GM12892 (cell line): ENCODE measurements at places on chromosomes 6 and 20.
A peak's percentile ranks its signal among the peaks of the same experiment; 100 is the strongest.

- no peak for DNase-seq
Measured at GRCh38 chr20:23305098-23305497, 45.5 kb upstream of the NXT1 start.

DNA sequence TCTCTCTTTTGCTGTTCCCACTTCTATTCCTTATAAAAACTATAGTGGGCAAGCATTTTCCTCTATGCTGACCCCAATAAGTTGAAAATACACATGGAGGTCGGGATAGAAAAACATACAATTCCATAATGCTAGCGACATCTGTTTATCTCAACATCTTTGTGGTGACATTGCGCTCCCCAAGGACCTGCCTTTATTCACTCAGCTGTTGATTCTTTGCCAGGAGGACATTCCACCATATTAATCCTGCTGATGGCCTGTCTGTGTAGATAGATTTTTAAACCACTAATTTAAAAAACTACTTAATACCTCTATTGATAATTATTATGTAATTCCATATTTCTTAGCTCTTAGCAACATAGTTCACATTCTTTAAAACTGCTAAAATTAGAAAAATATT lies 555.3 kb upstream of the MAP3K7 start:
- no peak for DNase-seq

- no peak for DNase-seq
Measured at GRCh38 chr6:106974336-106974998, at the start of gene CD24. Gene CD24 (minus strand): TSS chr6:106974729. CDS start chr6:106974646, 83 bp downstream.

GRCh38 chr20:37282556-37282955 lies 6.9 kb upstream of the MANBAL start:
- no peak for DNase-seq

DNA sequence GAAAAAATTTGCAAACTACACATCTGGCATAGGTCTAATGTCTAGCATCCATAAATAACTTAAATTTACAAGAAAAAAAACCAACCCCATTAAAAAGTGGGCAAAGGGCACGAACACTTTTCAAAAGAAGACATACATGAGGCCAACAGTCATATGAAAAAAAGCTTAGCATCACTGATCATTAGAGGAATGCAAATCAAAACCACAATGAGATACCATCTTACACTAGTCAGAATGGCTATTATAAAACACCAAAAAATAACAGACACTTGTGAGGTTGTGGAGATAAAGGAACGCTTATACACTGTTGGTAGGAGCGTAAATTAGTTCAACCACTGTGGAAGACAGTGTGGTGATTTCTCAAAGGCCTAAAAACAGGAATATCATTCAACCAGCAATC lies 33.7 kb upstream of the EPB41L2 start:
- no peak for DNase-seq

DNA sequence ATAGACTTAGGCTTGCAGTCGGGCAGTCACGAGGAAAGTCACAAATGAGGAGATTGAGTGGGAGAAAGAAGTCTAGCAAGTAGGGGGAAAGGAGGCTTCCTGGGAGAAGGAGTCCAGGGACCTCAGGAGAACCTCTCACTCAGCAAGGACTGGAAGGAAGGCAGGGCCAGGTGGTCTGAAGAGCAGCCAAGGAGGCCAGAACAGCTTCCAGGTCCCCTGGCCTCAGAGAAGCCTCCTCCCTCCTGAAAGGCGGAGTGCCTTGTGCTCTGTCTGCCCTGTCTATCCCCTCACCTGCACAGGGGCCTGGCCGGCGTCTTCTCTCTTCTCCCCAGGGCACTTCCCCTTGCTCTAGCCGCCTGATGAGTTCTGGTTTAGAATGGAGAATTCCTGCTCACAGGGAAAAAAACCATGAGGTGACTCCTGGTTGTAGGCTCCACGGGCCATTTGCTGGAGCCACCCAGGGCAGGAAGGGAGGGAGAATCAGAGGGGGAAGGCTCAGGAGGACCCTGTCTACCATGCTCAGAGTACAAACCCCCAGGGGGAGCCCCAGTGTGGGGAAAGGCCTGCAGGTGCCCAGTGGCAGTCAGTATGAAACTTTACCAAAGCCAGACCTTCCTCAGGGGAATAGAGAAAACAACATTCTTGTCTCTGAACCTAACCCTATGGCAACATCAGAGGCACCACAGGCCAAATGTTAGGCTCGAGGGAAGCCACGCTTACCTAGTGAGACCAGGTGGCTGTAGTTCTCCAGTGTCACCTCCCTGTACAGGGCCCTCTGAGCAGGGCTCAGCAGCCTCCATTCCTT lies 11.2 kb downstream of the ZNF337 start:
- no peak for DNase-seq

GRCh38 chr6:108193835-108194234 lies 28.0 kb downstream of the NR2E1 start:
- no peak for DNase-seq

- peak; percentile 40 for DNase-seq
Measured at GRCh38 chr6:2733324-2733723, 17.4 kb downstream of the MYLK4 start.

DNA sequence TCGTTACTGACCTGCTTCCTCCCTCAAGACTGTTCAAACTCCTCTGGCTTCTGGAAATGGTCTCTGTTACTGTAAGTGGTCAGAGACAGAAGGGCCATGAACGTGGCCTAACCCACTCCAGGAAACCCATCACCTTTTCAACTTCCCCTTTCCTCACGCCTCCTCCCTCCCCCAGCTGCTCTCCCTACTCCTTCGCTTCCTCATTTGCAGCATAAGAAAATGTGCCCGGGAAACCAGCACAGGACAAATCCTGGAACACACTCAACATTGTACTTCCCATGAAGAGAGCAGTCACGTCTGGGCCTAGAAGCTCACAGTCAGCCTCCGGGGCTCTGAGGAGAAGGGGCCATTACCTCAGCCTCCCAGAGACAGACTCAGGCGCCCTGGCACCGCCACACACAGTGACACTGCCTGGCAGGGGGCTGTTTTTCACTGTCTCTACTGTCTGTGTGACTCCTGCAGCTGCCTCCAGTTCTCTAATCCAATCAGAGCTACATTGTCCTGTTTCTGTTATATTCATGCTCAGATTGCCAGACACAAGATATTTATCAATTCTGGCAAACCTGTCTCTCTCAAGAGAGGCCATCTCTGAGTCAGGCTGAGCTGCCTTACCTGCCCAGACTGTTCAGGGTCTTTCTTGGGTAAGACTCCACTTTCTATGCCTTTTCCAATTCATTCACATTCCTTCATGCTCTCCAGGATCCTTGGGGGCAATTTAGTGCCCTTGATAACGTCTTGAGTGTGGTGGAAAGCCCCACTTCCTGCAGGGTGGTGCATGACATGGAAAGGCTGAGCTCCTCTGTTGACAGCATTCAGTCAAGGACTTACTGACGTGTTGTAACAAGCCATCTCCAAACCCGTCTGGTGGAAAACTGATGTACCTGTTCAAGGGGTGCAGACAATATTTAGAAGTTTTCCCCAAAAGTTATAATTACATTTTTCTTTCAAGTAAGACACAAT lies 242.2 kb downstream of the HIVEP2 start:
- DNase-seq = no peak

DNA sequence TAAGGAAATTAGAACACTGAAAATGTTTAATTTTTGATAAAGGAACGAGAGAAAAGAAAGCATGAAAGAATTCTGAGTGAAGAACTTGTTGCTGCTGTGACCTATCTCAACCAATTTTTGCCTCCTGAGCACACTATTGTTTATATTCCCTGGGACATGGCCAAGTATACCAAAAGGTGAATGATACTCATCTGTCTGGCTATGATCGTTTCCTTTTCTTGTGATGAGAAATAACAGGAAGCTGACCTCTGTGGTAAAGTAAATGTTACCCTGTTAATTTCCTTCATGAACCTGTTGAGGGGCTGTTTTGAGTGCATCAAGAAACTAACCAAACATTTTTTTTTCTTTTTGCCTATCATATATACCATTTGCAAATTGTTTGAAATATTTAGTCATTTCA lies 69.1 kb downstream of the FIG4 start:
- no peak for DNase-seq

GRCh38 chr6:68638230-68638900 lies 3.3 kb downstream of the ADGRB3 start:
- DNase-seq = no peak

DNA sequence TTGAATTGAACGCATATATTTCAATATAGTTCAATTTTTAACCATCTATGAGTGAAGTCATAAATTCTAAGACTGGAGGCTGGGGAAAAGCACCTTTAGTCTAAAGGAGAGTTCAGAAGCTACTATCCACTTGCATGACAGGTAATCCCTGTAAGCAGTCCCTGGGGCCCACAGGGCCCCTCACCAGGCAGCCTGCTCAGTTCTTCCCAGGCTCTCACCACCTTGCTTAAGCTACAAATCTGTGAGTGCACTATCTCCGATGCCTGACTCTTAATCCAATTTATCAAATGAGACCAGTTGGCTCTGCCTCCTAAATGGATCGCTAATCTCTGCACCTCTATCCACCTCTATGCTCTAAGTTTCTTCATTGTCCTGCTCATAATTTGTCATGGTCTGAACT lies 413.8 kb downstream of the PTPRT start:
- no peak for DNase-seq

GRCh38 chr6:97074785-97075184 lies 150.3 kb downstream of the KLHL32 start:
- DNase-seq = no peak

DNA sequence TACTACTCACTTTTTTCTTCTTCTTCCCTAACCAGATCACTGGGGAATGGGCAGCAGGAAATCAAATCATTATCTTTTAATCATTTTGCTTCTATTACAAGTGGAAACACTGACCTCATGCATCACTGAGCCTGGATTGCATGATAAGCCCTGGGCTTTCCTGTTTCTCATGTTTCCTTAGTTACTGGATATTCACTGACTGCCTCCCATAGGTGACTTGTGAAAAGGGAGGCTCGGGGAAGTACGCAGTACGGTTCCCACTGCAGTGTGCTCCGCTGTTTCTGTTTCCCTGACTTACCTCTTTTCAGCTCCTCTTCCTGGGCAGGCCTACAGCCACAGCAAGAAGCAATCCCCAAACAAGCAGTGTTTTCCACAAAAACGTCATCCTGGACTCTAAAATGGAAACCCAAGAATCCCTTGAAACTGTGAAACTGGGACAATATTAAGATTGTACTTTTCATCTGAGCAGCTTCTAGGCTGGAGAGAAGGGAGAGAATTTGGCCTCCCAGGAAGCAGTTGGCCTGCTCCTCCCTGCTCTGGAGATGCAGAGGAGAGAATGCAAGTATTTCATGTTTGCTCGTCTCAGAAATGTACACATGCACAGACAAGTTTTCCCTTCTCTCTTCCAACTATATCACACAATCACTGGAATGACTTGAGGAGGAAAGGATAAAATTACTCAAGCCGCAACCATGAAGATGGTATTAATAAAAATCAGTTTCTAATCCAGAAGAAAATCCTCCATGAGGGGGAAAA lies 13.1 kb downstream of the BTNL2 start:
- DNase-seq = no peak

DNA sequence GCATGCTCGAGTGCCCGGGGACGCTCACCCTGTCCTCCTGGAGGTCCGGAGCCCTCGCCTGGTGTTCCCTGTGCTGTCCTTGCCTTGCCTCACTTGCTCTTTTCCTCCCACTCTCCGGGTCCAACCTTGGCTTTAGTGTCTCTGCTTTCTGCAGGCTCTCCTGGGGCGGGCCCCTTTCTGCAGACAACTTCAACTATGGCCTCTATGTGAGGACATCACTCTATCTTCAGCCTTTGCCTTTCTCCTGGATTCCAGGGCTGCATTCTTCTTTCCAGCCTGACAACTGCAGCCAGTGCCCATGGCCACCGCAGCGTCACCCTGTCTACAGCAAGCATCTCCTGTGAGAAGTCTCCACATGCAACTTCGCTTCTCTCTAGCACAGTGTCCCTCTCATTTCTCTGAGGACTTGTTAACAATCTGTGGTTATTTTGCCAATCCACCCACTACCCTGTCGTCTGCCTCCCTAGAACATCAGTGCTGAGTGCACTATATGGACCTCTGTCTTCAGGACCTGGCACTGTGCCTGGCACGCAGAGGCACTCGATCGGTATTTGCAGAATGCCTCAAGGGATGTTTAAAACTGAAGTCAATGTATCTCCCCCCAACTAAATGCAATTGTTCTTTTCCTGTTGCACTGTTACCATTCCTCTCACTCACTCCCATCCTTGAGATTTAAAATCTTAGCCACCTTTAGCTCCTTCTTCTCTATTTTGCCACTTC lies 35.9 kb downstream of the FOXC1 start:
- DNase-seq = no peak

DNA sequence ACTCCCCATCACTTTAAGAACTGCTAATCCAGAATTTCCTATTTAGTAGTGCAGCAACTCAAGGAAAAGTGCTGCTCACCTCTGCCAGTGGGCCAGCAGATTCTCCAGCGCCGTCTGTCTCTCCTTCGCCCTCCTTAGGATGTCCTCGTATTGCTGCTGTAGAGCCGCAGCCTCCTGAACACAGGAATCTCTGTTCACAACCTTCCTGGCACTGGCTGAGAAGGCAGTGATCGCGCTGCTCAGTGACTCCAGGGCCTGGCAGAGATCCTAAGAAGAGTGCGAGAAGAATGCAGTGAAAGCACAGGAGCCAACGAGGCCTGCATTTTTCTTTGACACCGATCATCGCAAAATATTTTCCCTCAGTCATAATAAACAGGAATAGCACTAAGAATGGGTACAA lies 209.0 kb downstream of the SYNE1 start:
- DNase-seq = no peak

DNA sequence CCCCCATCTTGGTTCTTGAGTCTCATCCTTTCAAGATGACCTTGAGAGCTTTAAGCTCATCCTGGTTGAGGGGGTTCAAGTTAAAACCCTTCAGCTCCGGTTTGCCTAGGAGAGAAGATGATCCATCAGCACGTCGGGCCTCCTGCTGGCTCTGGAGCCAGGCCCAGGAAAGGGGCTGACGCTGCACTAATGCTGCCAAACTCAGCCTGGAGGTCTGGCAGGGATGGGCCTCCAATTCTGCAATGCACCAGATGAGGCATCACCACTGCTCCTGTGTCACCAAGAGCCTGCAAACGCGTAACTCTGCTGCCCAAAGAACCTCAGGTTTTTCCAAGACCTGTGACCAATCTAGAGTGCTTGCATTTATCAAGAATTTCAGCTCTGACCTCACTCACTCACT lies 6.1 kb downstream of the PDRG1 start:
- DNase-seq = no peak

GRCh38 chr20:62291251-62292066 lies 11.3 kb upstream of the ADRM1 start:
- DNase-seq = no peak

DNA sequence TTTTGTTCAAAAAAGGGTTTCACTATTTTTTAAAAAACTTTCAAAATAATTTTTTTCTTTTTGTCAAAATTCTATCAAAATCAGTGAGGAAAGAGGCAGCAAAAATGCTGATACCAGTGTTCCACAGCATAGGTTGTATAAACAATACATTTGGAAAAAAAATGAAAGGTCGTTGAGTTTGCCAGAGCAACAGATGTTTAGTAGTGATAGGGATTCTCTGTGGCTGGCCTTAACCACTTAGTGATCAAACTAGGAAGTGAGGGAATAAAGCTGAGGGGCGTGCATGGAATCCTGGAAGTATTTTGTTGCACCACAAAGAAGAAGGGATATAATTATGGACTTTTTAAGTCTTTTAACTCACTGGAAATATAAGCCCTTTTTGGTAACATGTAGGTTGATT lies 555.3 kb upstream of the CHD6 start:
- DNase-seq = no peak

DNA sequence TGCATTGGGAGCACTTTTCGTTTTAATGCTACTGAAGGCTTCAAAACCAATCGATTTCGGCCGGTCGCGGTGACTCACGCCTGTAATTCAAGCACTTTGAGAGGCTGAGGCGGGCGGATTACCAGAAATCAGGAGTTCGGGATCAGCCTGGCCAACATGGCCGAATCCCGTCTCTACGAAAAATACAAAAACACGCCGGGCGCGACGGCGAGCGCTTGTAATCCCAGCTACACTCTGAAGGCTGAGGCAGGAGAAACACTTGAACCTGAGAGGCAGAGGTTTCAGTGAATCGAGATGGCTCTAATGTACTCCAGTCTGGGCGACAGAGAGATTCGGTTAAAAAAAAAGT lies 58.4 kb downstream of the TRIM38 start:
- DNase-seq = no peak
